ENCODE measurements at places on chromosomes 6 and 20.

DNA sequence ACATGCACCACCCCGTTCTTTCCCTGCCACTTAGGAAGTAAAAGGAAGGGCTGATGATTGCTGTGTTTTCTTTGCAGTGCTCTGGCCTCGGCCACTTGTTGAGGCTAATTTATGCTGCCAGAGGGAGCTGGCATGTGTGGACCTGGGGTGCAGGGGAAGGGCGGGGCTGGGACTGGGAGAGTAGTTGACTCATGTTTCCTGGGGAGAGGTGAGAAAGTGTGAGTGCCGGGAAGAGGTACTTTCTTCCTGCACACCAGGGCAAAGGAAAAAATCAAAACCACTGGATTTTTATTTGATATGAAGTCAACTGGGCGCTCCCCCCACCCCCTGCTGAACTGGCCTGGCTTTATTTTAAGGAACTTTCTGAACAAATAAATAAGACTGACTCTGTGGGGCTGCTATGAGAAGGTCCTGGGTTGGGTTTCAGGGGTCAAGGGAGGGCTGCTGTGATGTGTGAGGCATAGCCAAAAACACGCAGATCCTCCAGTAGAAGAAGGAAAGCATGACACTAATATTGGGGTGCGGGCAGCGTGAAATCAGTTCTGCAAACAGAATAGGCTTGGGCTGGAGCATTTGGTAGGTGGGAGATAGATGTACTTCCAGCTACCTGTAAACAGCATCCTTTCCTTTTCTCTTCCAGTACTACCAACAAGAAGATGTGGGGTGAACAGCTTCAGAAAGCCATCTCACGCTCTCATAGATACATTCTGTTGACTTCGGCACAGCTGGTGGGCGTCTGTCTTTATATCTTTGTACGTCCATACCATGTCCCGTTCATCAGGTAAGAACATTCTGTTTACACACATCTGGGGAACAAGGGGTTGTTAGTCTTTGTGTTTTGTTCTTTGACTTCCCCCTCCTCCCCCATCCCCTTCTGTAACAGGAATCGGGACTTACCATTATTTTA lies 87.5 kb downstream of the SYNJ2 start:
- no peak for DNase-seq

- no peak for DNase-seq
Observed at GRCh38 chr6:37135835-37136694, 33.9 kb upstream of the PIM1 start.

DNA sequence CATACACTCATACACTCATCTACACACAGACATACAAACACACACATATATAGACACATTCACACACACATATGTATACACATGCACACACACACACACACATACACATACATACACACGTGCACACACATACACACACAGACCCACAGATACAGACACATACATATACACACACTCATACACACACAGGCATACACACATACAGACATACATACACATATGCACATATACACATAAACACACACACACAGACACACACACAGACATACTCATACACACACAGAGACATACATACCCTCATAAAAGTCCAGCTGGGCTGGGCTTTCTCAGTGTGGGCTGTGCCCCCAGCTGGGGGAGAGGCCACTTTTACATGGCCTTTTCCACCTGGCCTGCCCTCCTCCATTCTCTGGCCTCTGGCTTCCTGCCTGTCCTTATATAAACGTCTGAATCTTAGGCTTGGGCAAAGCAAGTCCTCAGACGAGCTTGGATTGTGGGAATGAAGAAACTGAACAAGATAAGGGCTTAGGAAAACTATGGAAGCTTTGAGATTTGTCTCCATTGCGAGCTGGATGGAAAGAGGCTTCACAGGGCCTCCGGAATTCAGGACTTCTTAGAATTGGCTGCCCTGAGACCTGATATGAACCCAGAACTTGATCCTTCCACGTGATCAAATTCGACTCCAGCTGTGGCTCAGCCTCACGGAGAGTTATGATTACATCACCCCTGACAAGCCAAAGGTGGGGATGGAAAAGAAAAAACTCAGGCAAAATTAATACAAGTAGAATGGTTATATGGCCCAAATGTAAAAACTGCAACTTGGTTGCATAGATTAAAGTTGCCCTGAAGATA lies 22.5 kb upstream of the CST3 start:
- no peak for DNase-seq

DNA sequence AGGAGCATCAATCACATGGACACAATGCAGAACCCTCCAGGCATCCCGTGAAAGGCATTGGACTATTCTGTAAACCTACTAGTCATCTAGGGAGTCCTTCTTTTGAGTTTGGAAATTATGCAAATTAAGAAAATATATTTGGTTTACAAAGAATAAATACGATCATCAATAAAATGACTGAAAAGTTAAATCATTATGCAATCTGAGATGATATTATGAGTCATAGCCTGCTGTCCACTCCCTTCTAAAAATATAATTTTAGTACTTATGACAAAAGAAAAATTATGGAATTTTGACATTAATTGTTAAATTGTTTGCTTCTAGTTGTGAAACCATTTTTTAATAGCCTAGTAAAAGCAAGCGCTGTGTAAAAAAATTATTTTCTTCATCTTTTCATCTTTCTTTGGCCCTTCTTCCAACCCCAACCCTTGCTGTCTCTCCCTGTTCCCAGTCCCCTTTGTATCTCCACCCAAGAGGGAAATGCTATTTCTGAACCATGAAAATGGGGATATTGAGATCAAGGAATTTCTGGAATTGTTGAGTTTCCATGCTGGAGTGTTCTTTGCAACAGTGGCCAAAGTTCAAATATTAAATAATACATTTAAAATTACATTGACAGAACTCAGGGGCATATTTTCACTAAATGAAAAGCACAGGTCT lies 599.8 kb downstream of the COL12A1 start:
- no peak for DNase-seq

GRCh38 chr20:49578436-49578835 lies 10.5 kb upstream of the PTGIS start:
- no peak for DNase-seq

DNA sequence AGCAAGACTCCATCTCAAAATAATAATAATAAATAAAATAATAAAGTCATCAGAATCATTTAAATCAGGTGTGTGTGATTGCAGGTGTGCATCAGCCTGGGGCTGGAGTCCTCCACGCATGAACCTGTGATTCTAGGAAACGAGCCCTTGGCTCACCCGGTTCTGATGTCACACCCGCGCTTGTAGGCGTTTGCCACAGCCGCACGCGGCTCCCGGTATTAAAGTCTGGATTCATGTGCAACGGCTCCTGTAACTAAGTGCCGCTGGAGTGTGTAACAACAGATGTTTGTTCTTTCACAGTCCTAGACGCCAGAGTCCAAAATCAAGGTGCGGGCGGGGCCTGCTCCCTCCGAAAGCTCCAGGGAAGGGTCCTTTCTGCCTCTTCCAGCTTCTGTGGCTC lies 45.2 kb downstream of the KCNQ2 start:
- DNase-seq = no peak

DNA sequence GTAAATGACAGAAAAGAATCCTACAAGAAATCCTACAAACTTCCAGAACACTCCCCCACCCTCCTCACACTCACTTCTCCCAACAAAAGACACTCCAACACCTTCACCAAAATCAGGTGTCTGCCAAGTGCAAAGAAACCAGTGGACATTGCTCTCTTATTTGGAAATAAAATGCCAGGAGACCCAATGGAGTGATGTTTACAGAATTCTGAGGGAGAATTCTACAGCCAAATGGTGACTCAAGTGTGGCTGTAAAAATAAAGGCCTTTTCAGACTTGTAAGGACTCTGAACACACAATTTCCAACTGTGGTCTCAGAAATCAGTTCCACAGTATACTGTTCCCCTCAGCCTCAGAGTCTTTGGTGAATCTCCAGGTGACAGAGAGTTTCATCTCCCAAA lies 109.6 kb upstream of the CARMIL1 start:
- DNase-seq = no peak

DNA sequence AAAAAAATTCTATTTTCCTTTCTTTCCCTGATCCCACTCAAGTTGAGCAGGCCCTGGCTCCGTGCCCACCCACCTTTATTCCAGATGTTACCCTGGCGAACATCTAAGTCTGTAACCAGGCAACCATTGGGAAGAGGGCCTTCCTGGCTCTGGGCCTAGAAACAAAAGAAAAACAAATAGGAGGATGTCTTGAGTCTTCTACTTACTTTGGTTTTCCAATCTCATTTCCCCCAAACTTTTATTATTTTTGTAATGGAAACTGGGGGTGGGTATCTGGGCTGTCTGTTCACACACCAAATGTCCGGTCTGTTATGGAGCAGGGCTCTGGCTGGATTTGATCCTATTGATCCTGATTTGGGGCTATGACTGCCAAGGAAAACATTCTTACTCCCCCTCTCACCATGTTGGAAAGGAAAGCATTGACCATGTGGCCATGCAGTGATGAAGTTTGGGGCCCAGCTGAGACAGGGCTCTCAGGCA lies 744.1 kb downstream of the DHX35 start:
- no peak for DNase-seq

DNA sequence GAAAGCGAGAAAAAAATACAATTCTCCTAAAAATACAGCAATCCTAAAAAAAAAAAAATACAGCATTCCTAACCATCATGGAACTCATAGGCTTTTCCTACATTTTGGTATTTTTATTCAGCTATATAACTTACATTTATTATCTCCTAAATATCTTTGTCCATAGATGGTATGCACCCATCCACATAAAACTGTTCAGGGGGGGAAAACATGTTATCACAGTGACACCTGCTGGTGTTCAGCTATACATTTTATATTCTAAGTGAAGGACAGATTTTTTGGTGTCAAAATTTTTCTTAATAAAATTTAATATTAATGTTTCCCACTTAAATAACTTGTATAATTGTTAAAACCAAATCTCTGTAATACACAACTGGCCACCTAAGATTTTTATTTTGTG lies 58.0 kb downstream of the BLOC1S5 start:
- DNase-seq = no peak

DNA sequence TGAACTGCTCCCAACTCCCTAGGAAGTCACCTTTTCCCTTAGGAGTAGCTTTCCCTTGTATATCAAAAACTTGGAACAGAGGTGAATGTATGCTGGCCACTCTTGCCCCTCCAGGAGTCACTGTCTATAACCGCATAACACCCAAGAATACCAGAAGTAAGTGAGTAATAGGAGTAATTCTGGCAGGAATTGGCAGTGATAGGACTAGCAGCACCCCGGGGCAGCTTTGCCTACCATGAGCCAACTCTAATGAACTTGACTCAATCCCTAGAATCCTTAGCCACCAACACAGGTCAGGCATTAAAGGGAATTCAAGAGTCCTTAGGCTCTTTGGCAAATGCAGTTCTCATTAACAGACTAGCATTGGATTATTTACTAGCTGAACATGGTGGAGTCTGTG lies 28.8 kb upstream of the CD164 start:
- no peak for DNase-seq

DNA sequence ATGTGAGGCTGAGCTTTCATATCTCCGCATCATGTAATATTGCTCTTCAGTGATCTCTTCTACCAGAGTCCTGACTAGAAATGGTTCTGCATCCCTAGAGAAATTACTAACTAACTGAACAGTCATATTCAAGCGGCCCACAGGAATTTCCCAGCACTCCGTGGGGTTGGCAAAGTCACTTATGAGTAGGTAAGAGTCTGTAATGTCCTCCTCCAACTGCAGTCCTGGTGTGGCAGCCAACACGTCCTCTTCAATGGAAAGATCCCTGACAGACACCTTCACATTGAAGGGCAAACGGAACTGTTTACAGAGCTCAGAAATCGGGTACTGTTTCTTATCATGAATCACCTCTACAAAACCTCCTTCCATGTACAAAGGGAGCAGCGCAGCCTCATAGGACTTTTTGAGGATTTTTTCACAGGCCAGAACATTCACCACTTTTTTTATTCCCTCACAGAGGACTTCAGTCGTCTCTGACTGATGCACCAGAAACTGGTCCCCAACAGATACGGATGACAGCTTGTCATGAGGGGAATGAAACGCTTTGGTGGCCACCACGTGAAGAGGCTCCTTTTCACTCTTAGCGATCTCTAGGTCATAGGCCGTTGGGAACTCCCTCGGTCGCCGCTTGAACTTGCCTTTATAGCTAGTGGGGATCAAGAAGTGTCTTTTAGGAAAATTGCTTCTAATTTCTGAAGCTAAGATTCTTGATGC lies 87.7 kb downstream of the THEMIS start:
- DNase-seq = no peak

DNA sequence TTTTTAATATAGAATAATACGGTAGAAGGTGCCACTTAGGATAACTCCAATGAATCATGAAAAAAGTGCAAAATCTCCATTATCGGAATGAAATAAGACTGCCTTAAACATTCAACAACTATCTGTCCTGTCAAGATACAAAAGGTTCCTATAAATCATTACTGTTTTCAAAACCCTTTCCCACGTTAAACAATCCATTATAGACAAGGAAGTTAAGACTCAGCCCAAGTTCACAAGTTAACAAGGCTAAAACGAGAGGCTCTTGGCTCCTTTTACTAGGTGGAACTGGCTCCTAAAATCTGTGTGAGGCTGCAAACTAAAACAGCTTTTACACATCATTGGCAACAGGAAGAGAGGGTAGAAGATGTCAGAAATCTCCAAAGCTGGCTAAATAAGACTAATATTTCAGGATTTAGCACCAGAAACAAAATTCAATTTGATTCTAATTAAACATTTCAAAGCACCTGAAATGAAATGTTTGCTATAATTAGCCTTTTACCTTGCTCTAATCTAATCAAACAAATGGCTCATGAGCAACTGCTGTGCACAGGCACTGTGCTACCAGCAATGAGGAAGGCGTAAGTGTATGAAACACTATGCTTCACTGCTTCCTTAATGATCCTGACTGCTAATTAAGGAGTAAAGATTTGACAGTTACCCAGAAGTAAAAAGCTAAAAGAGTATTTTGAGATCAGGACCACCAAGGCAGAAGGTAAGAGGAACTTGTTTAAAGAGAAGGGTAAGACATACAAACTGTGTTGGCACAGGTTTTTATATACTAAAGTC lies 109.7 kb downstream of the DST start:
- no peak for DNase-seq

GRCh38 chr6:42428326-42429041 lies 23.2 kb downstream of the TRERF1 start:
- no peak for DNase-seq

All from naive thymus-derived CD8-positive, alpha-beta T cell (primary cell).